Osteoblast (primary cell): ENCODE measurements at places on chromosomes 3 and 15.

- no peak for DNase-seq
Measured at GRCh38 chr15:75225951-75226732, 24.5 kb downstream of the C15orf39 start.

GRCh38 chr15:47041301-47041700, 676.0 kb upstream of the SEMA6D start:
- DNase-seq: no peak

GRCh38 chr3:192514754-192515663, 212.3 kb downstream of the FGF12 start:
- DNase-seq: peak; percentile 62

GRCh38 chr3:139418144-139418543, 28.7 kb upstream of the COPB2 start:
- no peak for DNase-seq

GRCh38 chr15:49877873-49878521, 241.0 kb downstream of the ATP8B4 start:
- no peak for DNase-seq

GRCh38 chr15:65777843-65778242, 14.2 kb downstream of the DENND4A start:
- no peak for DNase-seq

DNA sequence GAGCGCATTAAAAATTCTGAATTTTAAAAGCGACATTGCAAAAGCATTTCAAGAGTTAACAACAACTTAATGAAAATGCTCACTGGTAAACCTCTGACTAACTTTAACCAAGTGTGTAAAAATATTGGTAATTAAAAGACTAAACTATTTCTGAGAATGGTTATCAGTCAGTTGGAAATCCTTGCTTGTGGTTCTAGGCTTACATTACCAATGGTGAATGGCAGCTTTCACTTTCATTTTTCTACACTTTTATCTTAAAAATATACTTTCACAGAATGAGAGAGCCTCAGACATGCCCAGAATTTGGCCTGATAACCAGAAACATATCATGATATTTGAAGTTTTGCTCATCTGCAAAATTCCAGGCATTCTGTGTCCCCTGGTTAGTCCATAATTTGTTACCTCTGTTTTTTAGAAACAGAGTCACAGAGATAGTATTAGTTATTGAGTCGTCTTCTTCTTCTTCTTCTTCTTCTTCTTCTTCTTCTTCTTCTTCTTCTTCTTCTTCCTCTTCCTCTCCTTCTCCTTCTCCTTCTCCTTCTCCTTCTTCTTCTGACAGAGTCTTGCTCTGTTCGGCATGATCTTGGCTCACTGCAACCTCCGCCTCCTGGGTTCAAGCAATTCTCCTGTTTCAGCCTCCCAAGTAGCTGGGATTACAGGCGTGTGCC, 5.5 kb upstream of the RNF111 start:
- peak; percentile 55 for DNase-seq

DNA sequence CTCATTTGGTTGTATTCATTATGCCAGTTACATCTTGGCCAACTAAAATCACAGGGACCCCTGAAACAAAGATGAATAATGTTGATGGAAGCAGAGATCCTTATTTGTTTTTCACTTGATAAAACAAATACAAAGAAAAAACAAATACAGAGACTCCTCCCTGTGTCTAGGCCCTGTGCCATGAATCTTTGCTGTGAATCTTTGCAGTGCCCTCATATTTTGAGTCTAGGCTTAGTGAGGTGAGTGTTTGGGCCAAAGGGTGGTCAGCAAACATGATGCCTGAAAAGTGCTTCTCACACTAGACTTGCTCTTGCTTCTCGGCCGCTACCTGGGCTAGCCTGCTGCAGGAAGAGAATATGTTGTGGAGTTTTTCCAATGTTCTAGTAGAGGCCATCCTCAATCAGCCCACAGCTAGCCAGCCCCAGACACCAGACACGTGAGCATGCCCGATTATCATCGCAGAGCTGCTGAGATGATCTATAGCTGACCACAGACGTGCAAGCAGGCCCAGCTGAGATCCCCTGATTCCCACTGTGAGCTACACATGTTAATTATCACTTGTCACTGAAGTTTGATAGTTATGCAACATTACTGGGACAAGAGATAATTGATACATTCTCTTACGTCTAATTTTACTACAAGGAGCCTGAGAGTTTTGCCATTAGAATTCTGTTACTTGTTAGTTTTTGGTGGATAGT, 191.4 kb downstream of the THRB start:
- no peak for DNase-seq

DNA sequence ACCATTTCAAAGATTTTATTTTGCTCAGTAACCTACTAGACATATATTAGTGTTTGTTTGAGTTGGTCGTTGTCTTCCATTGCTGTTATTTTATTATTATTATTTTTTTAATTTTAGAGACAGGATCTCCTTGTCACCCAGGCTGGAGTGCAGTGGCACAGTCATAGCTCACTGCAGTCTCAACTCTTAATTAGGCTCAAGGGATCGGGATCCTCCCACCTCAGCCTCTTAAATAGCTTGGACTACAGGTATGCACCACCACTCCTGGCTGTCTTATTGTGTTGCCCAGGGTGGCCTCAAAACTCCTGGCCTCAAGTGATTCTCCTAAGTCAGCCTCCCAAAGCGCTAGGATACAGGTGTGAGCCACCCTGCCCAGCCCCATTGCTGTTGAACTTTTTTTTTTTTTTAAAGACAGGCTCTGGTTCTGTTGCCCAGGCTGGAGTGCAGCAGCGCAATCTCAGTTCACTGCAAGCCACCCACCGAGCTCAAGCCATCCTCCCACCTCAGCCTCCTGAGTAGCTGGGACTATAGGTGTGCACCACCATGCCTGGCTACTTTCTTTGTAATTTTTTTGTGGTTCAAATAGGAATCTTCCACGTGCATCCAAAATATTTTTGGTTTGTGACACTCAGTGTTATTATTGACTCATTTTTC, 18.2 kb downstream of the SETD5 start:
- no peak for DNase-seq

- DNase-seq: no peak
Measured at GRCh38 chr3:56955492-56956111, 104.9 kb upstream of the SPATA12 start.

GRCh38 chr3:132289316-132289715, 27.9 kb upstream of the ACP3 start:
- DNase-seq: no peak

DNA sequence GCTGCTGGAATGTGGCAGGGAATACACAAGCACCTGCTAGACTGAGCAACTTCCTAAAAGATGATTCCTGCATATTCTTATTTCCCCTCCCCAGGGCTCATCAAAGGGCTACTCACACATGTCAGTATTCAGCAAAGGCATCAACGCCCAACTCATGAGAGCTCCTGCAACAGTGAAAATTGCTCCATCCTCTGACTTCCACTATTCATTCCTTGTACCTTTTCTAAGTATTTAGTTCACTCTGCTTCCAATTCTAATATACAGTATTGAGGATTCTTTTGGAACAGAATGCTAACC, 84.1 kb downstream of the SCN11A start:
- DNase-seq: no peak

DNA sequence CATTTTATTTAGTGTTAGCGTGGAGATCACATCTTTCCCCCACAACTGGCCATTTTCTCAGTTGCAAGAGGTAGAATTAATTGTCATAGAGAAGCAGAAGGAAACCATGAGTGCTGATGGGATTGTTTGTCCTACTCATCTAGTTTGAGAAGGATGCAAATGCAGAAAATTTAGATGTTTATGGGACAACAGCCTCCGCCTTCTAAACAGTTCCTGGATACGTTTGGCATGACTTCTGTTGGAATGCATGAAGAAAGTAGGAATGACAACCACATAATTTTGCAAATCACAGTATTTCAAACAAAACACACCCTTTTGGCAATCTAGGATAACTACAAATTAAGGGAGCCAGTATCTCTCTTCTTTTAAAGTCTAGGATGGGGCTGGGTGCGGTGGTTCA, 240.1 kb upstream of the SUCLG2 start:
- DNase-seq: no peak

DNA sequence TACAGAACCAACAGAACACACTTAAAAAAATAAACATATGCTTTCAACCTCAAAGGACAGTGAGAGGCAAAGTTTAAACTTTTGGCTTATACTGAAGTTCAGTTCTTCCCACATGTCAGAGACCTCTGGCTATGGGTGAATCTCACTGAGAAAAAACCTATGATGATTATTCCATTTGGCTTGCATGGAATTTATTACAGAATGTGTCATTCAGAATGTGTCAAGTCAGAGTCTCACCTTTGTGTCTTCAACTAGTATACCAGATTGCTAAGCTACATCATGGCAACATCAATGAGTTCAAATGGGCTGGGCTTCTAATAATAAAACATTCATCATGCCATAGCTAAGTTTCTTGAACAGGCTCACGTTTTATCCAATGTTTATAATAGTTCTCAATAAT, 987.0 kb downstream of the NTRK3 start:
- peak; percentile 50 for DNase-seq

DNA sequence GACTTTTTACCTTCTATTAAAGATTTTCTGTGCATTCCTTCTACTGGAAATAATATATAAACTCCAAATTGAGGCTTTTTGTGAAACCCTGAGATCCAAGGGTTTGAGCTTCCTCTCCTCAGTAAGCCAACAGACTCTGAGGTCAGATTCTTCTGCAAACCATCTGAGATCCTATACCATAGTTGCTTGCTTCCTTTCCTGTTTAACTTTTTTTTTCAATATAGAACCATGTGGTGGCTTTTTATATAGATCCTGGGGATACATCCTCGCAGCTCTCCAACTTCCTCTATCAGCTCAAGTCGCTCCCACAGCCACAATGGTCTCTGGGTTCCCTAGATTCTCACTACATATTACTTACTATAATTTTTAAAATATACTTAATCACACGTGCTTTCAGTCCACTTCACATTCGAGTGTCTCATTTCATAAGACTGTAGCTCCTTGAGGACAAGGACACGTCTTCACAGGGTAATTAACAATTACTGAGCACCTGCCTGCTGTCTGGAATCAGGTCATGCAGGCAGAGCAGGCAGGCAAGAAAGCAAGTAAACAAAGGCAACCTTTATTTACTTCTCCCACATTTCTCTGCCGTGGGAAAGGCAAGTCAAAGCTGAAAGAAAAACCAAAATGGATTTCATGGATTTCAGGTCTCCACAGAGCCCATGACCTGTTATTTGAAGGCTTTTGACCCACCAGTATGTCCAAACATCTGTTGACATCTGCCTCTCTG, 941.5 kb downstream of the FHIT start:
- DNase-seq: no peak

- DNase-seq: peak; percentile 97
Measured at GRCh38 chr3:50600841-50601591, 10.6 kb downstream of the CISH start.

DNA sequence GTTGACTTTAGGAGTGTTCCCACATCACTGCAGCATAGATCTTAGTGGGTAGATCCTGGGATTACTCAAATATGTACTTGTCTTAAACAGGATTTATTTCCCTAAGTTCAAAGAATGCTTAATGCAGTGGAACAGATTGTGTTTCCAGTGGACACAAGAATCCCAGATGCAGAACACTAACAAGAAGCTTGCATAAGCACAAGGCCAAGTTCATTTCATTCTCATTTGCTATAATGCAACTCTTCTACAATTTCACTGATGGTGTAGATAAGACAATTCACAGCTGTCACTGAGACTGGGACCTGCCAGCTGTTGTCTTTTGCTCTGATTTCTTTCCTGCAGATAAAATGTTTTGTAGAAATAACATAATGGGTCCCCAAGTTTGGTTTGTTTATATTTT, 225.6 kb downstream of the NFKBIZ start:
- DNase-seq: no peak

DNA sequence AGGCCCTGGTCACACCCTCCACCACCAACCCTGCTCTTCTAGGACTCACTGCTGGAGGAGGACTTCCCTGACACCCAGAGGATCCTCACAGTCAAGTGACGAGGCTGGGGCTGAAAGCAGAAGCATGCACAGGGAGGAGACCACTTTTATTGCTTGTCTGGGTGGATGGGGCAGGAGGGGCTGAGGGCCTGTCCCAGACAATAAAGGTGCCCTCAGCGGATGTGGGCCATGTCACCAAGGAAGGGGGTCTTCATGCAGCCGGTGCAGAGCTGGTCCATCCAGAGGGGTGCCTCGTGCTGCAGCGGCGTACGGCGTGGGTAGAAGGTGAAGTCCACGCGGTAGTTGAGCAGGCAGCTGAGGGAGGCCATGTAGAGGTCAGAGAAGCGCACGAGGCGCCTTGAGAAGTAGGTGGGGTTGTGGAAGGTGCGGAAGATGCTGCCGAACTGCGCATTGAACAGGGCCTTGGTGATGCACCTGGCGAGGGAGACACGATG, 9.4 kb downstream of the NT5DC2 start:
- peak; percentile 82 for DNase-seq

DNA sequence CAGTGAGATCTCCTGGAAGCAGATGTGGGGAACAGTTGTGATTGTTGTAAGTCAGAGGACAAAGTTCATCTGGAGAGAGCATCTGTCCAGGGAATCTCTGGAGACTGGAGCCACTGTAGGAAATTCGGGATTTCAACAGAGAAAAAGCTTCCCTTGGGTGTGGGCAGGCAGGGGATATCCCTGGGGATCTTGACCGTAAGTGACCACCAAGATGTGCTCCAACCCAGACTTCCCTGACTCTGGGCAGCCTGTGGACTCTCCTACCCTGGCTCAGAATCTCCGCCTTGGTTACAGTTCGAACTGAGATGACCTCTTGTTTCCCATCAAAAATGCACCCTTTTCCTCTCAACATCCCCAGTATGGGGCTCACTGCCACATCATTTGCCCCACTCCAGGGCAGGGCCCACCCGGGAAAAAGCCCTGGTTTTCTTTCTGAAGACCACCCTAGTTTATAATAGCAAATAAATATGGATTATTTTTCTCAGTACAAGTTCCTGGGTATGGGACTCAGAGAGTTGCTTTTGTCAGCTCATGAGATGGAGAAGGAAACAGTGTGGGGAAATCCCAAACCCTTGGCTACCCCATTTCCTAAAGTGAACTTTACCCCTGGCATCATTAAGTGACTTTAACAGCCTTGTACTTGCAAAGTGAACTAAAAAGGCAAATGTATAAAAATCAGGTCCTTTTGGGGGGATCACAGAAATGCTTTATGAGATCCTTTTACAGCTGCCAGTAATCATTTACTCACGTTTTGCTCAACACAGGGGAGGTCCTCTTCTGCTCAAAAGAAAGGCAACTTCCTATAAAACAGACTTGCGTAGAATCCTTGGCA, 89.9 kb downstream of the CCNL1 start:
- DNase-seq: no peak

DNA sequence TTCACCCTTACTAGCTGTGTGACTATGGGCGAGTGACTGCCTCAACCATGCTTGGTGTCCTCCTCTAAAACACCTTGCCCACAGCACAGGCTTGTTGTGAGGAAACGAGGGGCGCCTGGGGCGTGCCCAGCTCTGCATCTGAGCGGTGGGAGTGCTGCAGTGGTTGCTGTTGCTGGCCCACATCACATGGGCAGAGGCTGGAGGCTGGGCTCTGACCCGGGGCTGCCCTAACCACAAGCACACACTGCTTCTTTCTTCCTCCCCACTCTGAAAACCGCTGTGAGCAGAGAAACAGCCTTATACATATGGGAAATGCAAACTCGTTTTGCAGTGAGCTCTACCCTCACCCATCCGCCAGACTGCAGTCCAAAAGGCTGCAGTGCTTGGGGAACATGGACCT, 74.8 kb upstream of the RPL32 start:
- no peak for DNase-seq

GRCh38 chr3:57160076-57160764, 4.9 kb downstream of the IL17RD start:
- DNase-seq: no peak

- DNase-seq: no peak
Measured at GRCh38 chr15:52424856-52425431, 103.7 kb downstream of the MYO5A start.

- DNase-seq: peak; percentile 86
Measured at GRCh38 chr3:45225465-45226205, 452 bp downstream of the TMEM158 start.
